Tongue (tissue), 3 donors: ENCODE measurements at places on chromosomes 2 and 18. TPM values are rescaled to one million over a fixed set of nuclear protein-coding genes. Genes with fewer than 3 reads are reported as not detected.

Gene MXD1
- 21.8 TPM for total RNA-seq

Gene ERBB4
- total RNA-seq: 17.8 TPM

Gene FBXO41
- 0.41 TPM for total RNA-seq

Gene LONRF2
- total RNA-seq: 5.1 TPM

Gene ANTXR1
- 104 TPM for total RNA-seq

Gene GPBAR1
- 0.92 TPM for total RNA-seq

Gene RIT2
- total RNA-seq: not detected

Gene AQP12B
- total RNA-seq: not detected

Gene TUBA4A
- total RNA-seq: 76.1 TPM

Gene KLHL30
- total RNA-seq: 58.4 TPM

Gene MPV17
- 34.6 TPM for total RNA-seq

Gene IL36G
- total RNA-seq: not detected
